ENCODE measurements at places on chromosomes 3 and 15.
A peak's percentile ranks its signal among the peaks of the same experiment; 100 is the strongest.

DNA sequence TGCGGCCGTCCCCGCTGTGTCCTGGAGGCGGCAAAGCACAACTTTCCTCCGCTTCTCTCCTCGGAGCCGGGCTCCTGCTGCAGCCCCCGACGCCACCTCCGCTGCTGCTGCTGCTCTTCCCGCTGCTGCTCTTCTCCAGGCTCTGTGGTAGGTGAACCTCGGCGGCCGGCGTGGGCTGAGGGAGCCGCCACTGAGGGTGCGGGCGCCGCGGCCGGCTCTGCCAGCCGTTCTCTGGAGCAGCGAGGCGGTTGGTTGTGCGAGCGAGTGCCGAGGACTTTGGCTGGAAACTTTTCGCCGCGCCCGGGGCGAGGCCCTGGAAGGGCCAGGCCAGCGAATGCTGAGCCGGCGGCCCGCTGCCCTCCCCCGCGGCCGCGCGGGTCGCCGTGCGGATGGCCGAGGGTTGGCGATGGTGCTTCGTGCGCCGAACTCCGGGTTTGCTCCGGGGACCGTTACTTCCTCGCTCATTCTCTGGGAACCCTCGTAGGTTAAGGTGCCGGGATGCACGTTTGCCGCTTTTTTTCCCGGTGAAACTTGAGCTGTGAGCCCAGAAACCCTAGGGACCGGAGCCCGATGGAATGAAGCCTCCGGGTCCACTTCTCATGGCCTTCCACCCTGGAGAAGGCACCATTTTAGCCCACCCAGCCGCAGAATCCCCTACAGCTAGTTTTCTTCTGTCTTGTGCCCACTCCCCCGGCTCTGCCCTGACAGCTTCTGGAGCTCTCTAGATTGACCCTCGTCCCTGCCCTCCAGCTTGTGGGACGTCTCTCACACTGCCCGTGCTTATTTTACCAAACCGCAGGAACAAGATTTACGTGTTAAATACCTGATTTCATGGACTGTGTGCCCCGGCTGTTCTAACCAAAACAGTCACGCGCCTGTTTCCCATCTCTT, 660 bp downstream of the NECTIN3 start:
- peak; percentile 34 for ATAC-seq

DNA sequence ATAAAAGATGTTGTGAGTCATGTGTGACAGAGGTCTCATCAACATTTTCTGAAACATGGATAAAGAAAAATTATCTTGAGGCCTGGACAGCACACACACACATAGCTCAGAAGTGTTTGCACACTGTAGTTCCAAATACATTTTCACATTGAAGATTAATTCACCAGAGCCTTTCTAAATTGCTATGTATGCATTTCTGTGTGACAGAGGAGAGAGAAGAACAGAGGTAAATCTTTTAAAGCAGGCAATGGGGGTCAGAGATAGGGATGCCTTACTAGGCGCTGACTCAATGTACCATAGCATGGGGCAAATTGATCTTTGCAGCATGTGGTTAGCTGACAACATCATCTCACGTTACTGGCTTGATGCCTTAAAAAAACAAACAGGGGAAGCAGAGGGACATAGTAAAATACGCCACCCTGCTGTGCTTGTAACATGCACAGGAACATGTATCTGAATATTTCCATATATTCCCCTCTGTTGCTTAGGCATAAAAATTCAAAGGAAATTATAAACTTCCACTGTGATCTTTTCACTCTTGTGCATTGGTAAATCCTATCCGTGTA, 7.7 kb downstream of the POU1F1 start:
- ATAC-seq = no peak

DNA sequence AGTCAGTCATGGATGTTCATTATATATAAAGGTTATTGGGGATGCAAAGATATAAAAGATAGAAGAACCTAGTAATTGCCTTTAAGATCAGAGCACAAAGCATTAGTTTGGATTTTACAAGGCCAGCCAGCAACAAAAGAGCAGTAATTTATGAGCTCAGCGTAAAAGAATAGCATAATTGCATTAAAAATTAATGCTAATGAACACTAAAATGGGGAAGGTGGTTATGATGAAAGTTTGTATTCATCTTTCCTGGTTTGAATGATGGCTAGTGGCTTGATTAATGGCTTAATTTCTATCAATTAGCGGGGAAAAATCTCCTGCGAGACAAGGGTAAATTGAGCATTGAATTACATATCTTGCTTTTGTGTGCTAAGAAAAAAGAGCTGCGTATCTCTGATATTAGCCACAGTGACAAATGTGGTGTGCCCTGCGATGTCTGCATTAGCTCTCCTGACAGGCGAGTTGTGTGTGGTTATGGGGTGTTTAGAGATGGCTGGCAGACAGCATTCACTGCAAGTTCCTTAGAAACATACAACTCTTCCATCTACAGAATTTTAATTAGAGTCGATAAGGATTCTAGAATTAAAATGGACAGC, 42.8 kb upstream of the MLF1 start:
- no peak for ATAC-seq

GRCh38 chr3:20652231-20652986, 466.4 kb upstream of the SGO1 start:
- no peak for ATAC-seq

DNA sequence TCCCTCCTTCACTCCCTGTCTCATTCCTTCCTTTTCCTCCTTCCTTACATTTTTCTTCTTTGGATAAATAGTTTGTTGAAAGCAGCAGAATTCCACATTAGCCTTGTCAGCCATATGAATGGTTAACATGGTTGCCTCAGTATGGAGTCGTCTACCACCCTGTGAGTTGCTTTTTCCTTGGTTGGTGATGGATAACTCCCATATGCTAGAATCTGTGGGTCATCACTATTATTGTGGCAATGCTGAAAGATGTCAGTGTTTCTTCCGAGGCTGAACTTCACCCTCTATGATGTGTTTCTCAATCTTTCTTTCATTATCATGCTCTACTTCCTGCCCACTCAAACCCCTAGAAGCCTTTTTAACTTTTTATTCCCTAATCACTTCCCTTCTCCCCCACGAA, 481.8 kb upstream of the KCNMB2 start:
- no peak for ATAC-seq

GRCh38 chr3:183815563-183815940, 9.8 kb downstream of the MAP6D1 start:
- peak; percentile 46 for ATAC-seq

DNA sequence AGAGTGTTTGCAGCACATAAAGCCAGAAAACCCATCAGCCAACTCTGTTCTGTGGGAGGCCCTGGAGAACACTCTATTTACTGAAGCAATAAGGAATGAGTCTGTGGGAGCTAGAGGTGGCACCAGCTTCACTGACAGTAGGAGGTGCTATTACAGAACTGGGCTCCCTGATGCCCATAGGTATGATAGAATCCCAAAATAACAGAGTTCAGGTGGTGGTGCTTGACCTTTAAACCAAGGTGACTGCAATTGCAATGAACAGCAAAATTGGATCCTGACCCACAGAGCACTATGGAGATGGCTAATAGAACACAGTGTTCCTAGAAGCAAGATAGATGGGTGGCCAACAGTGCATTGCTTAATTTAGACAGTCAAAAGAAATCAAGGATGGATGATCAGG, 95.4 kb upstream of the RNU6-1 start:
- ATAC-seq = no peak

DNA sequence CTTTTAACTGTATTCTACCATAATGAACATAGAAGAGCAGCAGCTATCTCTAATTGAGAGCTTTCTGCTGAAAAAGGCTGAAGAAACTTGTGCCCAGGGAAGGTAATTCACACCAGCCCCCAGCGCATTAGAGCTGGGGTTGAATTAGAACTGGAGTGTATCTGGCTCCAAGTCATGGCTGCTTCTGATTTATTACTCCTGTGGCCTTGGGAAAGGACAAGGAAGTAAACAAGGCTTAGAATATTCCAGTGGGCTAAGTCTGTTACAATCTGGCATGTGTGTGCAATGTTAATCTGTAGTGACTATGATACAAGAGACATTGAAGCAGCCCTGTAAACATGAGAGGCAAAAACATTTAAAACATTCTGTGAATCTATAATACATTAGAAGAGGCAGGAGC, 18.1 kb downstream of the CPA3 start:
- no peak for ATAC-seq
